ENCODE measurements at places on chromosomes 2 and 18.

- DNase-seq, result no peak
Measured at GRCh38 chr2:6069381-6069780, 377.2 kb downstream of the SOX11 start.

DNA sequence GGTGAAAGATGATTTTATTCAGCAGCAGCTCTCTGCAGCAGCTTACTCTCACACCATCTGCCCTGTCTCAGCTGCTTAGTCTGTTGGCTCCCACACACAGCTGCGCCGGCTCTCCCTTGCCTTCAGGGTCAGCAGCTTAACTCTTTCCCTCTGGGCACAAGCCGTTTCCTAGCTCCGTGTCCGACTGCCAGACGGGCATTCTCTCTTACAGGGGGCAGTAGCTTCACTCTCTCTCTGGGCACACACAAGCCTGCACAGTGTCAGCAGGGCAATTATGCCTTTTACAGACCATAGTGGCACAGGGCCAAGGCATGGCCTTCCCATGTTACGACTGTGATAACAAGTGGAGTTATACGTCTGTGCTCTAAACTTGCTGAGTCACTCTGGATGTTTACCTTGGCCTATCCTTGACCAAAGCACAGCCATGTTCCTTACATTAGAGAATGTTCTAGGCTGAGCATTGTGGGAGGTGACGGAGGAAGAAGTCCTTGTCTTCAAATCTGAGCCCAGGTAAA is 31.7 kb downstream of the PCARE start:
- DNase-seq, result no peak

GRCh38 chr2:105388971-105389381 is 9.9 kb downstream of the FHL2 start:
- no peak for DNase-seq

GRCh38 chr2:60505240-60505879 is 48.1 kb downstream of the BCL11A start:
- DNase-seq, result no peak

DNA sequence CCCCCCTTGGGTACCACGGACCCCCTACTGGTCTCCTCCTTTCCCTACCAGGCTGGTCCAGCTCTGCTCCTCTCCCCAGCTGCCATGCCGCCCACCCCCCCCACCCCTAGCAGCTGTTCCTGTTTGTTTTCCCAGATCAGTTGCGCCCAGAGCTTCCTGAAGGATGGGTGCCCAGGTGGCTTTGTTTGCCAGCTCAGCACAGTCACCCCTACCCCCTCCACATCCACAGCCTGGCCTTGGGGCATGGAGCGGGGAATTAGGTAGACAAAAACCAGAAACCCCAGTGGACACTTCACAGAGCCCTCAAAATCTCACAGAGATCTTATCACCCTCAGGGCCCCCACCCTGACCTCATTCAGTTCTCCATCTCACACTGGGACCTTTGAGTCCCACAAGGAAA is 3.7 kb upstream of the CRYBA2 start:
- DNase-seq, result no peak

DNA sequence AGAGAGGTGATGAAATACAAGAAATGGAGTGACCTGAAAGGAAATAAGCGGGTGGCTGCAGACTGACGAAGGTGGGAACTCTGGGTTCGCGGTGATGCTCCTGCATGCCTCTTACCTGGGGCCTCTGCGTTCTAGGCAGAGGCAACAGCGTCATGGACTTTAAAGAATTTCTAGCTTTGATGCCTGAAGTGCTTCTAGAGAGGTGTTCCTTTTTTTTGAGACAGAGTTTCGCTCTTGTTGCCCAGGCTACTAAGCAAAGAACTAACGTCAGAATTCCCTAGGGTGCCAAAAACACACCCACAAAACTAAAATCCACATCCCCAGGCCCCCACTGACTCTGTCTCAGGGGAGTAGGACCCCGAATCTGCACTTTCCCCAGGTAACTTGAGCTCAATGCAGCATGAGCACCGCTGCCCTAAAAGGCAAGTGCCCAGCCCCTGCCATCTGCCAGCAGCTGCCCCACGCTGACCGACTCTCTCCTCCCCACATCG is 110.5 kb upstream of the ID2 start:
- no peak for DNase-seq

- no peak for DNase-seq
Measured at GRCh38 chr18:72128649-72129048, 415.5 kb downstream of the CBLN2 start.

- DNase-seq, result peak; percentile 74
Measured at GRCh38 chr2:231707625-231707926, 749 bp upstream of the PTMA start.

DNA sequence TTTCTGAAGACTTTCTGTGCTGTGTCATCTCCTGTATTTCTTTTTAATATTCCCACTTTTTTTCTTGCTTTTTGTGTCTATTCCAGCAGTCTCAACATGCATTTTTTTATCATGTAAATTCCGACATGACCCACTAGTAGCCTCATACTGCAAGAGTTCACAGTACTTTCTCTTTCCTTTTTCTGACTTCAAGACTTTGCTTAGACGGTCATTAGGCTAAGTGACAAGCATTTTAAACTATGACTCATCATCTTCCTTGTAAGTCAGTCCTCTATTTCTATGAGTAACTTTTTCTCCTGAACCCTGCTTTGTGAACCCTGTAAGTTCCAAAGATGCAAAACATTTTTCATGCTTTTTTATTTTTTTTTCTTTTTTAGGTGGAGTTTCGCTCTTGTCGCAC is 381.2 kb downstream of the TXNL1 start:
- DNase-seq, result no peak

GRCh38 chr2:201807452-201807999 is 1.2 kb downstream of the CDK15 start:
- DNase-seq, result no peak

- DNase-seq, result no peak
Measured at GRCh38 chr2:171410101-171410500, 23.7 kb downstream of the METTL8 start.

- no peak for DNase-seq
Measured at GRCh38 chr2:238872026-238872425, 24.1 kb downstream of the TWIST2 start.

DNA sequence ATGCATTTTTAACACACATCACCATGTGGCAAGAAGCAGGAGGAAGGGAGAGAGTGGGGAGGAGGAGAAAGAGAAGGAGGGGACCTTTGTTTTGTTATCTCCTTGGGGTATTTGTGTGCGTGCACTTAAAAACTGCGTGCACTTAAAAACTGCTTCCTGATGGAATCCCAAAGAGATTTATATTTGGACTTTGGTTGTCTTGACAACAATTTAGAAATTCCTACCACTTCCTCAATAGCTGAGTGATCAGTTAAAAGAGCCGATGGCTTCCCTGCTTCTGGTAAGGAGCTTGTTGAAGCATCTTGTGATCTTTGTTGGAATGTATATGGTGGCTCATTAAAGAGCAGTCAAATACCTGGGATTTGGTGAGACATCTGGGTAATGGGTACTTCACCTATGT is 4.5 kb downstream of the RAB31 start:
- DNase-seq, result no peak

GRCh38 chr18:7662866-7663265 is 95.8 kb downstream of the PTPRM start:
- DNase-seq, result no peak
